ENCODE measurements at places on chromosomes 7 and 10.

GRCh38 chr10:1115607-1115955 is 59.4 kb downstream of the WDR37 start:
- no peak for DNase-seq

DNA sequence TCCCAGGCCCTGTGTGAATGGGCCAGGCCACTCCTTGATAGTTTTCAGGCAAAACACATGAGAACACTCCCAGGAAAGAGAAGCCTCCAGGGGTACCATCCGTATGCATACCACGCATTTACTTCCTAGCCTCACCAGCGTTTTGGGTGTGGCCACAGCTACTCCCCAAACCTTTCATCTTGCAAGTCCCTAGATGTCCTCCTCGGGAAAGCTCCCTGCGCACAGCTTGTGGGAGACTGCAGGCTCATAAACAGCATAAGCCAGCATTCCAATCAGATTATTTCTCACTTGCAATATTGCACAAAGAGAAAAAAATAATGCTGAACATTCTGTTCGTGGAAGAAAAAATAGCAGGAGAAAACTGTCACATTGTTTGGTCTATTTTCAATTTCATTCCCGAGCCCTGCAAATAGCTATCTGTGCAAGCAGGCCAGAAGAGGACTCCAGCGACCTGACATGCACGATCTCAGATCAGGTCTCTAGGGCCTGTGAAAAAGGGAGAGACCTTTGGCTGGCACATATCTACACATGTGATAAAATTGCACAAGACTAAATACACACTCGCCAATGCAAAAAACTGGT is 175.6 kb downstream of the PLXNA4 start:
- no peak for DNase-seq

DNA sequence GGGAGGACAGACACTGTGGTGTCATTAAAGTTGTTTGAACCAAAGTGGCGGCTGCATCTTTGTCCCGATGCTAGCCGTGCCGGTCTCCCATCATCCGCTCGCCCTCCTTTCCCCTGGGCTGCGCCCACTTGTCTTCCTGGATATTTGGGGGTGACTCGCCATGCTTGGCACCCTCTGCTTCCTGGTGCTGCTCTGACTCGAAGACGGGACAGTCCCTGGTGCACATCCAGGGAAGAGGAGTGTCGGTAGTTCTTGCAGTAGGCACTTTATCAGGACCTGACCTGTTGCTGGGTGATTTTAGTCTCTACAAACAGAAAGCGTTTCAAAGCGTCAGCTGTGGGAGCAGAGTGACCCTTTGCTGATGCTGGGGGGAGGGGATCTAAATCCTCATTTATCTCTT is 68.3 kb upstream of the DNAJB6 start:
- no peak for DNase-seq

- DNase-seq, result no peak
Measured at GRCh38 chr7:12968836-12969422, 281.5 kb downstream of the ARL4A start.

DNA sequence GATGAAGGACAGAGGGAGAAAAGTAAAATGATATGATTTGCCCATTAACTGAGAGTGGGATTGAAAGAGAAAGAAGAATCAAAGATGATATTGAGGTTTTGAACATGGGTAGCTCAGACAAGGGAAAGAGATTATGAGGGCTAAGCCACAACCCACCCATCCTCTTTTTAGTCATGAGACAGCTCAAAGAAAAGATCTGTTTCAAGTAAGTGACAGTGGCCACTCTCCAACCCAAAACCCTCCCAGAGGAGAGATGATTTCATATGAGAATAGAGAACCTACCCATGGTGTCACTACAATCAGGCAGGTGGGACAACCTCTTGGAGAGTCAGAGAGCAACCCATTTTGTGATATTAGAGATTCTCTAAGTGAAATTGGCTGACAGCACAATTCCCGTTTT is 32.2 kb downstream of the PLXNA4 start:
- DNase-seq, result no peak

DNA sequence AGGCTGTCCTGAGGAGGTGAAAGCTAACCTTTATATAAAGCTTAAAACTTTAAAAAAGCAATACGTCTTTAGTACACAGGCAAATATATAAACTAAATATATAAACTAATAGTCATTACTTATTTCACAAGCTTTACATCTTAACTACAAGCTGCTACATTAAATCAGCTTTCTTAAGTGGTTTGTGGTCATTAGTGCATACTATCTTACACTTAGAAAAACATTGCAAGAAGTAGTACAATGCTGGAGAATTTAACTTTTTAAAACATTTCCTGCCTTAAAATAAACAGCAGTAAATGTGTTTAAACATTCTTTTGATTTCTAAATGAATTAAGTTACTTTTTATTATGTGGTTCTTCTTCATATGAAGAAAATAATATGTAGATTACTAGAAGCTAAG is 36.3 kb downstream of the MET start:
- DNase-seq, result no peak

GRCh38 chr7:84218681-84219080 is 24.1 kb upstream of the SEMA3A start:
- peak; percentile 21 for DNase-seq

GRCh38 chr7:80675090-80675489 is 36.6 kb downstream of the CD36 start:
- no peak for DNase-seq

DNA sequence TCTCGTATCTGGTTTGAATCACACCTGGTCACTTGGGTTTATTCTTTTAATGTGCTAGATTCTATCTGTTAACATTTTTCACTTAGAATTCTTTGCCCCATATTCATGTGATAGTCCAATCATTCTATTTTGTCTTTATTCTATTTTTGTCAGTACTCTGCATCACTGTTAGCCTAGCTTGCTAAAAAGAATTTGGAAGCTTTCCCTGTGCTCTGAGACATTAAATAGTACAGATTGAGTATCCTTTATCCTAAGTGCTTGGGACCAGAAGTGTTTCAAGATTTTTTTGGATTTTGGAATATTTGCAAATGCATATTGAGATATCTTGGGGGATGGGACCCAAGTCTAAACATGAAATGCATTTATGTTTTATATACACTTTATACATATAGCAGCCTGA is 51.0 kb downstream of the RALA start:
- no peak for DNase-seq

DNA sequence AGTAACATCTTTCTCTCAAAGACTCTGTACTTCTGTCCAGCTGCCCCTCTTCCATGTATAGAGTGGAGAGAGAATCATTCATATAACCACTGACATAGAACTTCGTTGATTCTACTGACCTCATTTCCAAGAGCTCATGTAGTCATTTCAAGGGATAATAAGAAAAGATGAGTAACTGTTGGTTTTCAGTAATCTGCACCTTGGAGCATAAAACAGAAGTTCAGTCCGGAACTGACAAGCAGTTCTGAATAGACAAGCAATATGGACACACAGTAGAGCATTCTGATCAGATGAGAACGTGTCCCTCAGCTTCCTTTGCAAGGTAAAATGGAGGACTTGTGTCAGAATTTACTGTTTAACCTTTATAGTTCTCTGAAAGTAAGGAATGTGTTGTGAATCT is 847.1 kb downstream of the REEP3 start:
- DNase-seq, result no peak

DNA sequence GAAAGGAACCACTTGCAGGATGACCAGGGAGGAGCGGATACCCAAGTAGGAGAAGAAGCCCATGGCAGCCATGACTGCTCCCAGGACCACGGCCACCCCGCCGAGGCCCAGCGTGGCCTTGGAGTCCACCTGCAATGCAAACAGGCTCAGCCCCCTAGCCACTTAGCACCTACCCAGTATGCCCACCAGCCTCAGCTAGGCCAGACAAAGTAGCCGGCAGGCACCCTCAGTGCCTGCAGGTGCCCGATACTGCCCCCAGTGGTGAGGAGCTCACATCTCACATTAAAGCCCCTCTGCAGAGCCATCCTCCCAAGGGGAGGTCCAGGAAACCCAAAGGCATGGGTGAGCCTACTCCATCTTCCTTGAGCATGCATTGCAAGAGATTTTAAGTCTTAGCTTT is 6.6 kb downstream of the NPC1L1 start:
- DNase-seq, result no peak

DNA sequence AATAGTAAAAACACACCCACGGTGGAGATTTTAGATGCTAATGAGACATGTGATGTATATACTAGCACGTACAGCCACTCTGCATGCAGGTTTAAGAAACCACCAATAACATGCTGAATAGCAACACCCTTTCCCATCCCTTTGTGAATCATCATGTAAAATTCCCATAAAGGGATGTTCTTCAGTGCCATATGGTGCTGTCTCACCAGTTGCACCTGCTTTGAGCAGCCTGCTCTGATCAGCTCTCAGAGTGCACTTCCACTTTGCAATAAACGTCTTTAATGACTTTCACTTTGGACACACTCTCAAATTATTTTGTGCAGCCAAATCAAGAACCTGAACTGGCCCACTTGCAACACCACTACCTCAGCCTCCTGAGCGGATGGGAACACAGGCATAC is 615.0 kb downstream of the ANKRD7 start:
- DNase-seq, result no peak

GRCh38 chr7:110541962-110542361 is 549.0 kb upstream of the LRRN3 start:
- DNase-seq, result no peak

- no peak for DNase-seq
Measured at GRCh38 chr7:110421490-110422241, 669.3 kb upstream of the LRRN3 start.

DNA sequence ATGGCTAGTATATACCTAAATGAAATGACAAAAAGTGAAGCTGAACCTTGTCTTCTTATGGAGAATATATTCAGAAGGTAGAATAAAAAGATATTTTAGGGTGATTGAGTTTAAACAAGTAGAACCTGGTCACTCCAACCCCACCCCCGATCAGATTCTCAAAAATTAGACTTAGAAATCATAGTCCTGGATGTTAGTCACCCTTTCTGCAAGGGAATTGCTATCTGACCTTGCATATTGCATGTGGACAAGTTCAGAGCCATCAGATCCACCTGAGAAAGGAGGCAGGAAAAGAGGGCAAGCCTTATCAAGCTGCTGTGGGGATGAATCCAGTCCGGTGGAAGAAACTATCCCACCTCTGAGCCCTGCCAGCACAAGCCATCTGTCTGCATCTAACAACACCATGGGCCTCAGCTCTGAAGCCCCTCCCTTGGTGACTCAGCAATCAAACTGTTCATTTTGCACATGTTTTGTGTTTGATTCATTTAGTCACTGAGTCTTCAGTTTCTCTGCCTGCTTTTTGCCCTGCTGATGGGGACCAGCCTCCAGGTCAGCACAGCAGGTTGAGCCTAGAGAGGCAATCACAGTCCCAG is 727.3 kb downstream of the AUTS2 start:
- DNase-seq, result no peak

- DNase-seq, result no peak
Measured at GRCh38 chr7:110373416-110373815, 717.5 kb upstream of the LRRN3 start.

DNA sequence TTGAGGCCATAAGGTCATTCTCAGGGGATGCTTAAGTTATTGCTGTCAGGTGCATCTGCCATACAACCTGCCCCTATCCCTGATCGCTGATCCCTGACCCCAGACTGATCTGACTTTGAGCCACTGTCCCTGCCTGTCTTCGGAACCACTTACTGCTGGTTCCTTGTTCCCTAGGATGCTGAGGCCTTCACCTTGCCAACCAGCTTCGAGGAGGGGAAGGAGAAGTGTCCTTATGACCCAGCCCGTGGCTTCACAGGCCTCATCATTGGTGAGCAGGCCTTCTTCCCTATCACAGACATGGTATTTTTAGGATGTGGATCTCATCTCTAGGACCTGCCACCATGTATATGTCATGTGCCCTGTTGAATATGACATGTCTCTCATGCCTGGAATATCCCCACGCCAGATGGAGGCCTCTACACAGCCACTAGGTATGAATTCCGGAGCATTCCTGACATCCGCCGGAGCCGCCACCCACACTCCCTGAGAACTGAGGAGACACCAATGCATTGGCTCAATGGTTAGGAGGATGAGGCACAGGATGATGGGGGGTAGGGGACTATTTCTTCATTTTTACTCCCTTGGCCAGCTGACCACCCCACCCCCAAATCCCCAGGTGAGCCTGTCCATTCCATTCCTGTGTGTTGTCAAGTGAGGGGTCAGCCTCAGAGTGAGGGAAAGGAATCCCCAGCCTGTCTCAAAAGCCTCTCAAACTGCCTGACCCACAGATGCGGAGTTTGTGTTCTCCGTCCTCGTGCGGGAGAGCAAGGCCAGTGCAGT is 9.0 kb downstream of the MRPL43 start:
- DNase-seq, result no peak

- DNase-seq, result no peak
Measured at GRCh38 chr10:38025283-38025682, 14.8 kb downstream of the ZNF33A start.

- DNase-seq, result no peak
Measured at GRCh38 chr7:157994319-157994718, 593.3 kb downstream of the PTPRN2 start.

DNA sequence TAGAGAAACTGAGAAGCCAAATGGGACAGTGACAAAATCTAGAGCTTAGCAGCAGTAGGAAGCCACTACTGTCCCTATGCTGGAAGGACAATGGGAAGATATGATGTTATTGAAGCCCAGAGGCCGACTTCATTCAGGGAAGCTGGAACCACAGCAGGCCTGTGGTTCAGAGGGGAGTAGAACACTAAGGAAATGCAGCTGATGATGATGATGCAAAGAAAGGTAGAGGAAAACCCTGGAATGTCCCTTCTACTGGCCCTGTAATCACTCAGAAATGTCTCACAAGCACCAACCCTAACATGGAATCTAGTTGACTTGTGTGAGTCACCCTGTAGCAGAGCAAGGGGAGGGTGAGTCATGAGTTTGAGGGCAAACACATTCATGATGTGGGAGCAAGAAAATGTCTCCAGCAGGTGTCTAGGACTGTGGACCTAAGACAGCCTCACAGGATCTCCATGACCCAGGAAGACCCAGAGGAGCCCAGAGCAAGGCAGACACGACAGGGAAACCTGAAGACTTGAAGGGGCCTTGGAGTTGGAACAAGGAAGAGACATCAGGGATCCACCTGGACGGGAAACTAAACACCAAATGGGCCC is 37.0 kb upstream of the LRRC17 start:
- no peak for DNase-seq

DNA sequence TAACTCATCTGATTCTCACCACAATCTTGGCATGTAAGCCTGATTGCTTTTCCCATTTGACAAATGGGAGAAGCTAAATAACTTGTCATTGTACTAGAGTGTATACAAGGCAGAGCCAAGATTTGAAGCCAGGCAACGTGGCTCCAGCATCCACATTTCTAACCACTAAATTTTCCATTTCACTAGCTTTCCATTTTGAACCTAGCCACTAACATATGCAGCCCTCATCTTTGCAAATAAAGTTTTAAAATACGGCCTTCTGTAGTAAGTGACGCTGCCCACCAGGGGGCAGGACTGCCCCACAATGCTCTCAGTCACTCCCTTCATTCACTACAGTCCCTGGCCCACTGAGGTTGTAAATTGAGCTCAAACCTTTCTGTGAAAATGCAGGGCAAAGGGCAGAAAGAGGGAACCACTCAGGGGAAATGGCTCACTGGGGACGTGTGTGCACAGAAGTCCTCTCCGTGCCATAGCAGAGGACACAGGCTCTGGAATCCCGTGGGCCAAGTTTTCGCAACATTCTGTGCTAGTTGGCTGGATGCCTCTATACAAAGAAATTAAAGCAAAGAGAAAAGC is 315.7 kb downstream of the TNS3 start:
- DNase-seq, result peak; percentile 91
